IgD-negative memory B cell (primary cell): ENCODE measurements at places on chromosomes 6 and 20. TPM values are rescaled to one million over a fixed set of nuclear protein-coding genes. Genes with fewer than 3 reads are reported as not detected.

EDN3 gene
- polyA plus RNA-seq = not detected

MRS2 gene
- polyA plus RNA-seq = 25.0 TPM

QKI gene
- polyA plus RNA-seq = 9.3 TPM

PLCB1 gene
- polyA plus RNA-seq = 0.28 TPM

DNAH8 gene
- polyA plus RNA-seq = 0.94 TPM

SLC17A3 gene
- not detected for polyA plus RNA-seq

TMC2 gene
- not detected for polyA plus RNA-seq

TSBP1 gene
- polyA plus RNA-seq = 0.13 TPM

PLAGL2 gene
- 4.8 TPM for polyA plus RNA-seq

SYNGAP1 gene
- polyA plus RNA-seq = 0.54 TPM

HLA-E gene
- 2,343 TPM for polyA plus RNA-seq

CDSN gene
- not detected for polyA plus RNA-seq

CYP39A1 gene
- not detected for polyA plus RNA-seq

FAM217A gene
- not detected for polyA plus RNA-seq

SOX18 gene
- polyA plus RNA-seq = not detected

ALDH5A1 gene
- polyA plus RNA-seq = 16.0 TPM

ACOT8 gene
- 45.2 TPM for polyA plus RNA-seq

RSPO3 gene
- not detected for polyA plus RNA-seq

ULBP1 gene
- polyA plus RNA-seq = not detected

MYCT1 gene
- not detected for polyA plus RNA-seq

POU5F1 gene
- polyA plus RNA-seq = 0.70 TPM

PNLDC1 gene
- 0.89 TPM for polyA plus RNA-seq

HLA-F gene
- polyA plus RNA-seq = 393 TPM

REPS1 gene
- 22.0 TPM for polyA plus RNA-seq

TMEM217 gene
- not detected for polyA plus RNA-seq

GPR63 gene
- polyA plus RNA-seq = not detected

DEFB112 gene
- not detected for polyA plus RNA-seq

ALDH8A1 gene
- not detected for polyA plus RNA-seq

HTR1E gene
- not detected for polyA plus RNA-seq

PEX7 gene
- polyA plus RNA-seq = 5.6 TPM

RIPOR3 gene
- 3.3 TPM for polyA plus RNA-seq

DDX43 gene
- polyA plus RNA-seq = 1.9 TPM

RBPJL gene
- polyA plus RNA-seq = not detected

ABHD12 gene
- 20.3 TPM for polyA plus RNA-seq

MMP24 gene
- polyA plus RNA-seq = 0.09 TPM

C4A gene
- polyA plus RNA-seq = 0.23 TPM

GJA10 gene
- not detected for polyA plus RNA-seq

DNMT3B gene
- not detected for polyA plus RNA-seq

PLTP gene
- polyA plus RNA-seq = 1.3 TPM
